ENCODE measurements at places on chromosomes 6 and 20.

GRCh38 chr20:57395111-57395966 is 4.1 kb downstream of the RBM38 start:
- no peak for DNase-seq

DNA sequence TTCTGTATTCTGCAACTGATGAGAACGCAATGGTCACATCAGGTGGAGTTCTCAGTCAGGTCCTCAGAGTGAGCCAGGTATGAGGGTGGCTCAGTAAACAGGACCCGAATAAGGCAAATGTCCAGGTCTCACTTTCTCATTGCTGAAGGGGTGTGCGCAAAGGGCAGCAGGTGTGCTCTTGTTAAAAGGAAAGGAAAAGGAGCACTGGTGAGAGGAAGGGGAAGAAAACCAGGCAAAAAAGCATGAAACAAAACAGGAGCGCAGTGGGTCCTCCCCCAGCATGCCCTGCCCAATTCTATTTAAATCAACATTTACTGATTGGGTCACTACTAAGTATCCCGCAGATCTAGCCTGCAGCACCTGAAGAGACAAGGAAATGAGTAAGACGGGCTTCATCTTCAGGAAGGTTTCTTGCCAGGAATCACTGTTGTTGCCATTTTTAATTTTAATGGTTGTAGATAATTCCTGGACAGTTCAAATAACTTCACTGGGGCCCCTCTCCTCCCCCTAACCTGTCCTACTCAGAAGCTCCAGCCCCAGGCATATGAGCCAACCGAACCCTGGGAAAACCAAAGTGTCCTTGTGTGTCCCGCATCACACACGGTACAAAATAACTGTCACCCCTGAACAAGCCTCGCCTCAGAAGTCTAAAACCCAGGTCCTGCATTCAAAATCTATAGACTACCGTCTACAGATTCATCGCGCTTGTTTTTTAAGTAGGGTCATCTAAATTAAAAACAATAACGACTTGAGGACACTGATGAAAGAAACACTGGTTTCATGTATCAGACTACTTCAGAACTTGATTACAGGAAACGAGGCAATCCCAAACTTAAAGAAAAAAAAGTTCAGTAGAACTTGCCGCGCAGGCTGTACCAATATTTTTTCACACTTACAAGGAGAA is 980 bp downstream of the MBOAT1 start:
- DNase-seq, result no peak

DNA sequence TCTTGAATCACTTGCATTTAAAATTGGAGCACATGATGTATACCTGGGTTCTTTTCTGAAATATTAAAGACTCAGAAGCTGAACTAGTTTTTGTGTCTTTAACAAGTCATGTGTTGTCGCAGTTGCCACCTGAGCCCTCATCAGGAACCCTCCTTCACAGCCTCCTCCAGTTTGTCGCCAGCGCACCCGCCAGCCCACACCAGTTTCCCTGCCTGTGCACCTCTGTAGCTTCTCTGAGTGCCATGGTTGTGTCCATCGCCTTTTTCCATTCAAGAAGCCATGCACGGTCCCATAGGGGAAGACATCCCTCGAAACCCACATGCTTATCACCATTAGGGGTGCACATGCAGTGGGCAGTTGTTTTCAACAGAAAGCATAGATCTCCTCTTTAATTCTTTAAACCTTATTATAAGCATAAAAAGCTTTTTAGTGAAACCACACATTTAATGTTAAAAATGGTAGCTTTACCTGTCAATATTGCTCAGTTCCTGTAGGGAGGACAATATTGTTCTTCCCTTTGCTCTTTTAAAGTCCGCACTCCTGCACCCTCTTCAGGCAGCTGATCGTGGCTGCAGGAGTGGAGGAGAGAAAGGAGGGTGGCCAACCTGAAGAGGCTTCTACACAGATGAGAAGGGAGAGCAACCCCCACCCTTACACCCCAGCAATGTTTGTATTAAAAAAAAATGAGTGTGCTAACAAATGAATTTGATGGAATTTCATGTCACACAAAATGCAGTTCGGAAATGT is 121.9 kb downstream of the CFAP61 start:
- DNase-seq, result no peak

DNA sequence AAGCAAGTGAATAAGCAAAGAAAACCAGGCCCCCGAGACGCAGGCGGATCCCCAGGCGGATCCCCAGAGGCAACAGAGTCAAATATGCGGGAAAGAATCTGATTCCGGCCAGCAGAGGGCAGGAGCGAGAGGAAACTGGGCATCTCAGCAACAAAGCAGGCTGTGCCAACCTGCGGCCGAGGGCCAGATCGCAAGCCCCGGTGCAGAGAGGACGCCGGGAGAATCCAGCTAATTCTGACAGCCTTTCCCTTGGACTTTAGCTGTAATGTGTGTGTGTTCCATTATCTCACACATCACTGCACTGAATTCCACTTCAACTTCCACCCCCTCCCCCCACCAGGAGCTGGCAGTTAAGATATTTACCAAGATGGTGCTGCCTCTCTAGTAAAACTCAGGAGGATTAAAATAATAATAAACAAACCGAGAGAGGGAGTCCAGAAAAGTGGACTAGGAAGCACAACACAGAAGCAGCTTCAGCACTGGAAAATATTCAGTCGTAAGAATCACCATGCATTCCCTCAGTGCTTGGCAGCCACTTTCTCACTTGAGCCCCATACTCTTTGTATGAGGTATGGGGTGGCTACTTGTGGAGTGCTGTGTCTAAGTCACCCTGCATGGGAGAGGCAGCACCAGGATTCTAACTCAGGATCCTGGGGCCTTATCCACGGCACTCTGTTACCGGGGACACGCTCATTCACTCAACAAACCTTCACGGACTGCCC is 66.2 kb upstream of the SNX9 start:
- peak; percentile 86 for DNase-seq

GRCh38 chr20:1163105-1163504 is 21.7 kb downstream of the TMEM74B start:
- DNase-seq, result no peak

- no peak for DNase-seq
These were observed 48.2 kb downstream of the IRF4 start for GRCh38 chr6:439641-440167.

DNA sequence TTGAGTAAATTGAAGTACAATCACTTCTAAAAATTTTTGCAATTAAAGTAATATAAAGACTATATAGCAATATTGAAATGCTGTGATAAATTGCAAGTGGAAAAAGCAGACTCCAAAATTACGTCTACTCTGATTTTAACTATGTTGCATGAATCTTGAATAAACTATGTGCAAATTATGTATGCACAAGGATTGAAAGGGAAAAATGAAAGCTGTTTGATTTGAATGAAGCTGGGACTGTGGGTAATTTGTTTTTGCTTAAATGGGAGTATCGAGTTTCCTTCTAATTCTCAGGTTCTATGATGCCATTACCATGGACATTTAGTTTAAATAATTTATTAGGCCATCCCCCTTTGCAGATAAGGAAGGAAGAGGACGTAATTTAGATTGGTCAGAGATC is 198.7 kb upstream of the MYLIP start:
- DNase-seq, result no peak

GRCh38 chr6:71608646-71609045 is 277.7 kb upstream of the RIMS1 start:
- no peak for DNase-seq

DNA sequence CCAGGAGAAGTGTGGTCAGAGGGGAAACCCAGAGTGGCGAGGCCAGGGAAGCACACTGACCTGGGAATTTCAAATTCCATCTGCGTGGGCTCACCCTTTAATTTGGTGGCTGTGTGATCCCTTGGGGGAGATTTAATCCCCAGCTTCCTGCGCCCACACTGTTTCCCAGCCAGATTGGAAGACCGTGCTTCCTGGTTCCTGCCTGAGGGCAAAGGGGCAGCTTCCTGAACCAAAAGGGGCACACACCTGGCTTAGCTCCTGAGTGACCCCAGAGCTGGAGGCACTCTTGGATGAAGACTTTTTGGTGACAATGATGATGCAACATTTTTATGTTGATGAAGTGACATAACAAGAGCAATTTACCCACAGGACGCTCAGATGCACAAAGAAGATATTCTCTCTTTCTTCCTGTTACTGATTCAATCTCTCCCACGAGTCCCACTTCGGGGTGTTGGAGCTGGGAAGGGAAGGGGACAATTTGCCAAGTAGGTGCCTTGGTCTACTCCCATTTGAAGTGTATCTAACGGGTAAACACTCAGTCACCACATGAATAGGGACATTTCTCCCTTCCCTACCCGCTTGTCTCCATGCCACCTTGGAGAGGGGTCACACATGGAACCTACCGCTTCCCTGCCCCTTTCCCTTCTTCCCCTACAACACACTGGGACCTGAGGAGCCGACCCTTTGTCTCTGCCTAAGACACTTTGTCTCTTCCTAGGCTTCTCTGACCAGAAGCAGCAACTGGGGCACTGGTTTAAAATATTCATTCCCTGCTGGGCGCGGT is 28.6 kb upstream of the CDKN1A start:
- DNase-seq, result no peak

All from type B pancreatic cell (in vitro differentiated cells).